ENCODE measurements at places on chromosomes 6 and 20.

DNA sequence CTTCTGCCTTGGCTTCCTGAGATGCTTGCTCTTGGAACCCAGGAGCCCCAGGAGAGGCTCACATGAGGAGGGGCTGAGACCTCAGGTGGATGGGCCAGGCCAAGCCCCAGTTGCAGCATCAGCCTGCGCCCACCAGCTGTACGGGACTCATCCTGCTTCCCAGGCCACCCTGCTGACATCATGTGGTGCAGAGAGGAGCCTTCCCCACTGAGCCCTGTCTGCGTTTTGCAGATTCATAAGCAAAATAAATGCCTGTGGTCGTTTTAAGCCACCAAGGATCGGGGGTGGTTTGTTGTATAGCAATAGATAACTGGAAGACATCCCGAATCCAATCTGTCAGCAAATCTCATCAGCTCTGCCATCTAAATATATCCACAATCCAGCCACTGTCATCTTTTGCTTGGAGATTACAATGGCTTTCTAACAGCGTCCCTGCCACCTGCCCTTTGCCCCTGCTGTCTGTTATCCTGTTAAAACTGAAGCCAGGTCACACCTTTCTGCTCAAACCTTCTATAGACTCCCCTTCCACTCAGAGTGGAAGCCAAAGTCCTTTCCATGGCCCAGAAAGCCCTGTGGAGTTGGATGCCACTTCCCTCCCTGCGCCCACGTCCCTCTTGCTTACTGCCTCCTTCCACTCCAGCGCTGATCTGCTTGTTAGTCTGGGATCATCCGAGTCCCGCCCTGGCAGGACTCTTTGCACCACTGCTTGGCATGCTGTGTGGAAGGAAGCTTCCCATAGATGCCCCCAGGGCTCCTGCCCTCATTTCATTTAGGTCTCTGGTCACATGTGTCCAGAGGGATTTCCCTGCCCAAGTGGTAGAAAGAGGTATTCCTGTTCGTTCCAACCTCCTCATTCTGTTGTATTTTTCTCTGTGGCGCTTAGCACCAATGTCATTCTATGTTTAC lies 24.0 kb upstream of the MLN start:
- no peak for DNase-seq

GRCh38 chr20:48703511-48704219 lies 124.1 kb downstream of the PREX1 start:
- no peak for DNase-seq

- DNase-seq = no peak
Measured at GRCh38 chr20:22862671-22863230, 172.4 kb upstream of the SSTR4 start.

DNA sequence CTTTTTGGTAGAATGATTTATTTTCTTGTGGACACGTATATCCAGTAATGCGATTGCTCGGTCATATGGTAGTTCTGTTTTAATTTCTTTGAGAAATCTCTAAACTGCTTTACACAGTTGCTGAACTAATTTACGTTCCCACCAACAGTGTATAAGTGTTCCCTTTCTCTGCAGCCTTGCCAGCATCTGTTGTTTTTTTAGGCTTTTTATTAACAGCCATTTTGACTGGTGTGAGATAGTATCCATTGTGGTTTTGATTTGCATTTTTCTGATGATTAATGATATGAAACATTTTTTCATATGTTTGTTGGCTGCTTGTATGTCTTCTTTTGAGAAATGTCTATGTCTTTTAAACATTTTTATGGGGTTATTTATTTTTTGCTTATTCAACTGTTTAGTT lies 196.7 kb downstream of the MOXD1 start:
- DNase-seq = no peak

DNA sequence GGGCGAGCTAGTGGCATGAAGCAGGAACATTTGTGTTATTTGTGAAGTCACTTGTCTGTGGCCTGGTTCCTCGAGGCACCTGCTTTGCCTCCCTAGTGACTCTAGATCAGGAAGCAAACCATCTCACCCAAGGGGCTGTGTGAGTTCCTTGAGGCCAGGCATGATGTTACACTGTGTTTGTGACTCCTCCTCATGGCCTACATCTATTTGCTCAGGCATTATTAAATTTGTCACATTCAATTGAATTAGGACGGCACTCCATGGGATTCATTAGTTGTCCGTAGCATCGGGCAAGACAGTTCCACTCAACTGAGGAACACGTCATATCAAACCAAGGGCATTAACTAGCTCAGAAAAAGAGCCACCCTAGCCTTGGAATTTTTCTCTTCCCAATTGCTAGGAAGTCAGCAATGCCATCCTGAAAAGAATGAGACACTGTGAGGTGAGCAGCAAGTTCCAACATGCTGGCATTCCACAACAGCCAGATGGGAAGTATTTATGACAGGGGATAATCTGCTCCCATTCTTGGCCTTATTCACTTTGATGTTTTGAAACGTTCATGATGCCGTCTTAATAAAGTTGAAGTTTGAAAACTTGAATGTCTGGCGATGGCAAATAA lies 17.2 kb downstream of the TMEM200A start:
- no peak for DNase-seq

GRCh38 chr20:42690842-42691437 lies 498.8 kb downstream of the PTPRT start:
- DNase-seq = no peak

DNA sequence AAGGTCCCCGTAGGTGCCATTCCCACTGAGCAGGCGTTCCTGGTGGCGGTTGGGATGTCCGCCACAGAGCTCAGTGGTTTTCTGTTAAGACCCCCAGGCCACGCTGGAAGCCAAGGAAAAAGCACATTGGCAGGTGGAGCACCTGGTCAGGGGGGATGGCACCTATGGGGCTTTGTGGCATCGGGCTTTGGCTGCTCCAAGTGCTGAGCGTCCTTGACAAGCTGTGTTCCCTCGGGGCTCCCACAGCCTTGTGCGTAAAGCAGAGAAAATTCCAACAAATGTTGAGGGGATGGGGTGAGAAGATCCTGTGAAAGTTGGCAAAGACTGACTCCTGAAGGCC lies 135.4 kb downstream of the JPH2 start:
- DNase-seq = no peak

GRCh38 chr6:129730477-129731165 lies 20.6 kb upstream of the ARHGAP18 start:
- DNase-seq = no peak

- no peak for DNase-seq
Measured at GRCh38 chr20:58342104-58342945, 32.8 kb downstream of the RAB22A start.

DNA sequence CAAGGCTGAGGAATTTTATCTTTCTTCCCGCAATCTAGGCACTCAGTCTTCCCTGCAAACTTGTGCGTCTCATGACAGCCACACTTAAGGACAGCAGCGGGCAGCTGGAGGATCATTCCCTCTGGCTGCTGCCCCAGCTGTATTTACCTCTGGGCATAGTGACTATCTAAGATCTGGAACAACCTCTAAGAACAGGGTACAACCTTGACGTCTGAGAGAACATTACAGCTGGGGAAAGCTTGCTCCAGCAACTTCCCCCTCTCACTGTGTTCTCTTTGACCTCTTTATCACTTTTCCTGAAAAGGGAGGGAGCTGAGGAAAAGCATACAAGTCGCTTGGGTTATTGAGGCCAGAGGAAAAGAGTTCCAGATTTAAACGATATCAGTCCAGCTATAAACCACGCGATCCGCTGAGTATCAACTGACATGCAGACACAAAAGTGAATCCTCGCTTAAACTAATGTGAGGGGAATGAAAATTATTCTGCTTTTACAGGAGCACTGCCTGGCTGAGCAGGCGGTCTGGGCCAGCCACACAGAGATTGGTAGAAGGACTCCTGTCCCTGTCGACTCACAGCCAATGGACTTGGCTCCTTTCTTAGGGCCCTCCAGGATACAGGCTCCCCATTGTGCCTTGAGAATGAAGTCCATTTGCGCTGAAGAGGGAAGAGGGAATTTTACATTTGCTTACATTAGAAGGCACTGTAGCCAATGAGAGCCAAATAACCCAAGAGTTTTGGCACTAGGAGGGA lies 153.3 kb downstream of the QRSL1 start:
- no peak for DNase-seq

- no peak for DNase-seq
Measured at GRCh38 chr20:21149344-21149743, 23.5 kb downstream of the KIZ start.

GRCh38 chr6:37050045-37050853 lies 44.8 kb downstream of the FGD2 start:
- DNase-seq = no peak

- DNase-seq = no peak
Measured at GRCh38 chr6:160349020-160349441, 853 bp downstream of the SLC22A3 start.

GRCh38 chr6:100484474-100484873 lies 19.8 kb upstream of the SIM1 start:
- DNase-seq = no peak

GRCh38 chr6:28657381-28657768 lies 131.7 kb downstream of the GPX5 start:
- no peak for DNase-seq

DNA sequence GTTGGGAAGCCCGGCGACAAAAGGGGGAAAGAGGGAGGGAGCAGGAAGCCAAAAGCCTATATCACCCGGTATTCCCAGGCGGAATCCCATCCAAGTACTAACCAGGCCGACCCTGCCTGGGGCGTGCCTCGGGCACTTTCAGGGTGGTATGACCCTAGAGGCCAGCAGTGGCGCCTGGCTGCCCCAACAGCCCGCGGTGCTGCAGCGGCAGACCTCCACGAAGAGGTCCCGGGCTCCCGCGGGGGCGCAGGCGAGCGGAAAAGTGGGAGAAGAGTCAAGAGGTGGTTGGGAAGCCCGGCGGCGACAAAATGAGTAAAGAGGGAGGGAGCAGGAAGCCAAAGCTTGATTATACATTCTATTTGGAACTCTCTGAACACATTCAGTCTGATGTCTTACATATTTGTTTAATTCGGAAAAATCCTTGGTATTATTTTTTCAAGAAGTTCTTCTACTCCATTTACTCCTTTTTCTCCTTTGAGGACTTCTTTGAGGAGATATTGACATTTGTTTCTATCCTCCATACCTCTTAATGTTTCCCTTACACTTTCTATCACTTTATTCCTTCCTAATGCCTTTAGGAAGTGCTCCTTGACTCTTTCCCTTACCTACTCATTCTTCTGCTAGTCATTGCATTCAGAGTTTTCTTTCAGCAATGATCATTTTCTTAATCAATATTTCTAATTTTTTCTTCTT lies 11.5 kb downstream of the TREML4 start:
- no peak for DNase-seq

DNA sequence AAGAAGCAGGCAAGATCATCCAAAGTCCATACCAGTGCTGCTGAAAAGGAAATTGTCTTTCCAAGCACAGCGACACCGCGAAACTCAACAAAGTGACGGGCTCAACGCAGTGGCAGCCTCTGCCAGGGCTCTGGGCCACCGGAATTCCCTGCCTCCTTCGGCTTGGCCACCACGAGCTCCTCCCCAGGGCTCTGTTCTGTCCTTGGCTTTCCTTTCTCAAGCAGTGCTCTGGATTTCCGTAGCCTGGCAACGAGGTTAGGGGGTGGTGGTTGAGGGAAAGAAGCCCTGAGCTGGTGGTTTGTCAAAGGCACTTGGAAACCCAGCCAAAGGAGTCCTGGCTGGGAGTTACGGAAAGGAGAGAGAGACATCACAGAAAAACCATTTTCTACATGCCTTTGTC lies 31.2 kb downstream of the PRR18 start:
- DNase-seq = no peak

GRCh38 chr6:37175332-37176267 lies 5.6 kb downstream of the PIM1 start:
- DNase-seq = no peak
